ENCODE measurements at places on chromosomes 12 and 14. TPM values are rescaled to one million over a fixed set of nuclear protein-coding genes. Genes with fewer than 3 reads are reported as not detected.

GRCh38 chr12:1917172-1918070 is 1.0 kb downstream of the CACNA2D4 start:
- DNase-seq = no peak

DNA sequence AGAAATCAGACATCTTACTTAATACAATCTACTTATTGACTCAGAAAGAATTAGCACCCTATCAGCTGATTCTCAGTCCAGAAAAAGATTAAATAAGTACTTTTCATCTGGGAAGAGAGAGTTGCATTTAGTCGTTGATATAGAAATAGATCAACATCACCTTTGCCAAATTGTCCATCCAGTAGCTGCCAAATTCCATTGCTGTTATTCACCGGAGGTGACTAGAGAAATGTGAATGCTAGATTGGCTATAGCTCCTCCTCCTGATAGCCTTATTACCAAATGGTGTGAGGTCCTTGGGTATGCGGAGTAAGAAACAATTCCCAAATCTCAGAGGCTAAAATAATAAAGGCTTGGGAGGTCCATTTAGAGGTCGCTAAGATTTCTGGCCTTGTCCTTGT is 723.3 kb upstream of the FLRT2 start:
- no peak for DNase-seq

TAS2R14 gene
- total RNA-seq = 1.2 TPM

- no peak for DNase-seq
Observed at GRCh38 chr14:94113490-94113889, 3.0 kb downstream of the IFI27 start.

WDR89 gene
- 10.2 TPM for total RNA-seq

GRCh38 chr14:101355284-101355683 is 206.0 kb upstream of the DIO3 start:
- no peak for DNase-seq

DNA sequence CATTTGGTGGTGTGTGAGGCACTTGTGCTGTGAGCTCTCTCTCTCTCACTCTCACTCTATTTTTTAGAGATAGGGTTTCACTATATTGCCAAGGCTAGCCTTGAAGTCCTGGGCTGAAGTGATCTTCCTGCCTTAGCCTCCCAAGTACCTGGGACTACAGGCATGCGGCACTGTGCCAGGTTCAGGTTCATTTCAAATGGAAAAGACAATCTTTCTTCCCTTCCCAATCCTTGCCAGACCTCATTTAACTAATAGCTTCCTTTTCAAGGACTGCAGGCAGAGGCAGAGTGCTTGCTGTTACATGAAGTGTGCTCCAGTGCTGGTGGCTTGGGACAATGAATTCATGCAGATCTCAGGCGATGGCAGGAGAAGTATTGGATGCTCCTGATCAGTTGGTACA is 73.2 kb upstream of the BICD1 start:
- no peak for DNase-seq

LIN7A gene
- total RNA-seq = 14.8 TPM

DNA sequence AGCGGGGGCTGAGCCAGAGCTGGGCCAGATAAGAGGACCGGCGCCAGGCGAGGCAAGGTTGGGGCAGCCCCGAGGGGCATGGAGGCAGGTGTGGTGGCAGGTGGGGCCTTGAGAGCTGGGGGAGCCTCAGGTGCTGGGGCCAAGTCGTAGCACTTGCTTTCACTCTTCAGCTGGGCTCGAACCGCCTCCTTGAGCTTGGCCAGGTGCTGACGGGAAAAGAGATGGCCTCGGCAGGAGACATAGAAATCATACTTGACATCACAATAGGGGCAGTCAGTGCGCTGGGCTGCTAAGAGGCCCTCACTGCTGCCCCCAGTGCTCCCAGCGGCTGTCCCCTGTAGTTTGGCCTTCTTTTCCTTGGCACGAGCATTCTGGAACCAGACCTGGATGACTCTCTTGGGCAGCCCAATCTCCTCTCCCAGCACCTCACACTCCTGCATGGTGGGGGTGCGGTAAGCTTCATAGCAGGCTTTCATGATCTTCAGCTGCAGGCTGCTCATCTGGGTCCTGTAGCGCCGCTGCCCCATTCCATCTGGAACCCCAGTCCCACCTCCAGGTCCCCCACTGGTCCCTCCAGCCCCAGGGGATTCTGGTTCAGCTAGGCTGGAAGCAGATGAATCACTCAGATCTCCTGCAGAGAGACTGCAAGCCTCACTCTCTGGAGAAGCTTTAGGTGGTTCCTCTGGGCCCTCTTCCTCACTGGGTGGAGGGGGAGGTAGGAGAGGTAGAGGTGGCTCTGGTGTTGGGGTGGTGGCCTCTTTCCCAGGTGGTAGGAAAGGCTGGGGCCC is 28.1 kb downstream of the ZFHX2 start:
- DNase-seq = no peak

DNA sequence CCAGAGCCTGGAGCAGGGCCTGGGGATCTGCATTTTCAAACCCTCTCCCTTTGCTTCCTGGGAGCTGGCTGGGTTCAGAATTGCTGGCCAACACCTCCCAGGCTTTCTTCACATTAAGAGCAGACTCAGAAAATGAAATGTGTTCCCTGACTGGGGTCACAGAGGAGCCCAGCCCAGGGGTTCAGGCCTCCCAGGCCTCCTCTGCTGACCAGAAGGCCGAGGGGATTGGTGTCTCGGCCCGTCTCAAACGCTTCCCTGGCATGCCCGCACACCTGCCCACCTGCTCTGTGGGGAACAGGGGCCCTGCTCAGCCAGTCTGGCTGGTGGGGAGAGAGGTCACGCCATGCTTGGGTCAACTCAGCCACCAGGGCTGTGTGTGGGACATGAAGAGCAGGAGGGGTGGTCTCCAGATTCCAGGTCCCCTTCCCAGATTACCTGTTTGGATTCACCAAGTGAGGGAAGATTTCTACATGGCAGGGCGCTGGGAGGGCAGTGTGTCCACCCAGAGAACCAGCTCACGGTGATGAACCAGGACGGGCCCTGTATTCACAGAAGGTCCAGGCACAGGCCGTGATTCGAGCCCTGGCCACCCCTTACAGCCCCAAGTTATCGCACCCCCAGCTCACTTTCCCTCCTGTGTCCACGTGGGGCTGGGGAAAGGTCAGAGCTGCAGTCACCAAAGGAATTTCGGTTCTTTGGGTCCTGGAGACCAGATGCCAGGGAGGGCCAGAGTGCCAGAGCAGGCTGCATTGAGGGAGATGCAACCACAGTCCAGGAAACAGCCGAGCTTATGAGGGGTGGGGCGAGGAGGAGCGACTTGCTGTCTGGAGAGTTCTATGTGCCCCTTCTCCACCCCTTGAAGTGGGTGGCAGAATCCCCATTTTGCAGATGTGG is 55.2 kb upstream of the RIN3 start:
- no peak for DNase-seq

DNA sequence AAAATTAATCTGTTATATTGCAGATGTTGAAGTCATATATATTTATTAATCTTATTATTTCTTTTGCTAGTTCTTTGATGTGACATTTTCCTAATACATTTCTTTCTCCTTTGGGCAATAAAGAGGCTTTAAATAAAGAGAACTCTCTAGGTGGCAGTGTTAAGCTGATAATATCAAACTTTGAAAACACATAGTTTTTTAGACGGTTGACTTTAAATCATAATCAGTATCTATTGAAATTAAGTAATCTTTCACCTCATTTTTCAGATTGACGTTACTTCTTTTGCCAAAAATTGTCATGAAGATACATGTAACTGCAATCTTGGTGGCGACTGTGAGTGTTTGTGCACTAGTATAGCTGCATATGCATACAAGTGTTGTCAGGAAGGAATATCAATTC is 130.8 kb upstream of the PTPRQ start:
- no peak for DNase-seq

- DNase-seq = no peak
Observed at GRCh38 chr12:93245543-93245942, 132.2 kb upstream of the NUDT4 start.

DNA sequence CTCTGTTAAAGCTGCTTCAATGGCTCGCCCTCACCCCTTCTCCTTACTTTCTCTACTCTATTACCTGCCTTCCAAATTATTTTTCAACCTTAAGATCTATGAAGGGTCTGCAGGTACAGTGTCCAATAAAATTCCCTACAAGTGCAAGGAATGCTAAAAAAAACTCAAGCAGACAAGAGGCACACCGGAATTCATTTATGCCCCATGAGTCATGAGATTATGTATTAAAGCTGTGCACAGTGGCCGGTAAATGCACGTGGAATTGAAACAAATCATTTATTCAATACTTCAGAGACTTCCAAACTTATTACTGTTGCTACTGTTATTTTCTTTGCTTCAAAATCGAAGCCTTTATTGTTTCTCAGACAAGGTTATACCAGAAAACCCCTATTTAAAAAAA is 68.4 kb downstream of the ST8SIA1 start:
- no peak for DNase-seq

- no peak for DNase-seq
Observed at GRCh38 chr12:129269756-129270495, 416.6 kb downstream of the GLT1D1 start.

DNA sequence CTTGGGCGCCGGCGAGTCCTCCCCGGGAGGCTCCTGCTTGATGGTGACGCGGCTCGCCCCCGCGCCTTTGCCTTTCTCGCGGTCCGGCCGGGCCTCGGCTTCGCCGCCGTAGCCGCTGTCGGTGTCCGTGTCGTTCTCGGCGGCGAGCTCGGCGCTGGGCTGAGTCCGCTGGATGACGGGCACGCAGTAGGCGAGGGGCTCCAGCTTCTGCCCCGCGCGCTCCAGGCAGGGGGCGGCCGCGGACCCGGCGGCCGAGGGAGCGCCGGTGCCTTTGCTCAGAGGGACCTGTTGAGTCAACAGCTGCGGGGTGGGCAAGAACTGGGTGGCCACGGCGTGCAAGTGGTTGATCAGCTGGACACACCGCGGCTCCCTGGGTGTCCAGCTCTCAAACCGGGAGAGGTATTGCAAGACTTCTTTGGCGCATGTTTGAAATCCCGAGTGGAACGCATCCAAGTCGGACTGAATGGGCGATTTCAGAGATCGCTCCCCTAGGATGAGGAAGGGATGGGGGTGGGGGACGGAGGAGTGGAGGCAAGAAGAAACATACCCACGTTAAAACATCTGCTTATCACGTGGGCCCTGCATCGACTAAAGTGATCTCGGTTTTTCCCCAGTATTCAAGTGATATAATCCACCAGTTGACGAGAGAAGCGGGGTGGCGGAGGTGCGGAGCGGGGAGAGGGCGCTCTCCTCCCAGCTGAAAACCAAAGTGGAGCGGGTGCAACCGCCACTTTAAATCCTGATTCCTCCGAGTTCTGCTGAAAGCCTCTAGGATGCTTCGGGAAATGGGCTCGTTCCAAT is 2.0 kb downstream of the BHLHE41 start:
- peak; percentile 68 for DNase-seq

- peak; percentile 42 for DNase-seq
Observed at GRCh38 chr12:66409195-66409871, 107.0 kb downstream of the HELB start.

- no peak for DNase-seq
Observed at GRCh38 chr12:1530592-1531152, 63.7 kb downstream of the FBXL14 start.

TRIM9 gene
- total RNA-seq = not detected

MIP gene
- total RNA-seq = not detected

GRCh38 chr14:83047059-83047830 is 1513.6 kb upstream of the SEL1L start:
- no peak for DNase-seq

- DNase-seq = no peak
Observed at GRCh38 chr12:99680276-99680675, 32.7 kb downstream of the GARIN6 start.

SCN8A gene
- 14.6 TPM for total RNA-seq

GRCh38 chr12:52557476-52557875 is 4.5 kb upstream of the KRT71 start:
- DNase-seq = no peak

GRCh38 chr12:32284561-32284960 is 114.8 kb upstream of the FGD4 start:
- DNase-seq = no peak

MED6 gene
- total RNA-seq = 33.3 TPM

GALNT16 gene
- 0.94 TPM for total RNA-seq

- DNase-seq = no peak
Observed at GRCh38 chr12:18153826-18154225, 63.8 kb upstream of the RERGL start.

DNA sequence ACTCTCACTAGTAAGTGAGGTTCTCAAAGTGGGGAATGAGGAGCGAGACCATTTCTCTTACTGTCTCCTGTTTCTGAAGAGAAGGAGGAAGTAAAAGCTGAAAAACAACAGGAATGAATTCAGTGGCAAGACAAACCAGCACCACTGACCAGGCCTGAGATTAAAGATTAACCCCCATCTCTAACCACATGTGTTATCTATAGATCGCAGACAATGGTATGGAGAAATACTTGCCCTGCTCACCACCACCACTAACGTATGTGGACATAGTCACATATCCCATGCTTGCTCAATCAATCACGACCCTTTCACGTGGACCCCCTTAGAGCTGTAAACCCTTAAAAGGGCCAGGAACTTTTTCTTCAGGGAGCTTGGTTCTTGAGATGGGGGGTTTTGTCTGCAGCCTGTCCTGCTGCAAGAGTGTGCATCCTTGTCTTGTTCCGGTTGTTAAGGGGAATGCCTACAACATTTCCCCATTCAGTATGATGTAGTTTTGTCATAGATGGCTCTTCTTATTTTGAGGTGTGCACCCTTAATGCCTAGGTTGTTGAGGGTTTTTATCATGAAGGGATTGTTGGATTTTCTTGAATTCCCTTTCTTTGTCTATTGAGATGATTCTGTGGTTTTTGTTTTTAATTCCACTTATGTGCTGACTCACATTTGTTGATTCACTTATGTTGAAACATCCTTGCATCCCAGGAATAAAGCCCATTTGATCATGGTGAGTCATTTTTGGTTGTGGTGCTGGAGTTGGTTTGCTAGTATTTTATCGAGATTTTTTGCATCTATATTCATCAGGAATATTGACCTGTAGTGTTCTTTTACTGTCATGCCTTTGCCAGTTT is 698.8 kb upstream of the LMO3 start:
- DNase-seq = peak; percentile 9

DNA sequence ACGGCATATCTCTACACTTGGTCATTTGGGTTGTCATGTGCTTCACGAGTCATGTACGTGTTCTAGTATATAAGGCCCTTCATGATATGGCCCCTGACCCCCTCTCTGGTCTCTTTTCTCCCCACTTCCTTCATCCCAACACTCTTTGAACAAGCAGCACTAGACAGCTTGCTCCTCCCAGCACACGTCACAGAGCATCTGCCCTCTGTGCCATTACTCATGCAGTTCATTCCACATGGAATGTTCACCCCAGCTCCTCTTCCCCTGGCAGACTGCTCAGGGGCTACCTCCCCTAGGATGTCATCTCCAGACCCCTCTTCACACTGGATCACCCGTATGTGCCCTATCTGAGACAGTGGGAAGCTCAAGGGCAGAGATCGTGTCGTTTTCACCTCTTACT is 14.1 kb upstream of the LRP1-AS start:
- peak; percentile 63 for DNase-seq

Data from HFFc6 (cell line).